ENCODE measurements at places on chromosomes 2 and 18. TPM values are rescaled to one million over a fixed set of nuclear protein-coding genes. Genes with fewer than 3 reads are reported as not detected.

The B3GNT7 gene
- not detected for total RNA-seq

The FBXO36 gene
- total RNA-seq: 3.7 TPM

The SLC4A3 gene
- total RNA-seq: 5.7 TPM

The DLX1 gene
- not detected for total RNA-seq

The PTPN4 gene
- total RNA-seq: 9.5 TPM

The INHA gene
- not detected for total RNA-seq
